Epithelial cell of proximal tubule (primary cell): ENCODE measurements at places on chromosomes 12 and 14.

DNA sequence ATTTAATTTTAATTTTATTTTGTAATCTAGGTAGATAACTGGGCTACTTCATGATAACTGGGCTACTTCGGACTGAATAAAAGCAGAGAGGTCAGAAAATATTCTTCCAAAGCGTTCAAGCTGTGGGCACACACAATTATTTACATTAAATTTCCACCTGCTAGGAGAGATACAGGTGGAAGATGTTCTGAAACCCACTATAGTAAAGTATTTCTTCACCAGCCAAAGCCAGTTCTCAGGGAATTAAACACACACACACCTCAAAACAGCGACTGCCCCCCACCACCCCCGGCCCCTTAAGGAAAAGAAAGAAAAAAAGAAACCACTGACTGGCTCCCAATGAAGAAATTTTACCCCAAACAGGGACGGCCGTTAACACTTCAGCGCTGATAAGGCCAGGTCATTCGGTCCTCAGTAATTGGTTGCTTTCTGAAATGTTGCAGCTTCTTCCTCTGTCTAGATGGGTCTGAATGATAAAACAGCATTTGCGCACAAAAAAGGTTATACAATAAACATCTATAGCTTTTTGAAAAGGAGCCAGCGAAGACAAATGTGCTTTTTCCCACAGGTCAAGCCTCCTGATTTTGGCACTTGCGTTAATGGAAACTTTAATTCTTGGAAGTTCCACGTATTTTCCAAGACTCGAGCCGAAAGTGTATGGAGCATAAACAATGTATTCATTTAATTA lies 771 bp upstream of the KCNJ8 start:
- no peak for DNase-seq

- no peak for DNase-seq
These were observed 9.8 kb downstream of the NKX2-1 start for GRCh38 chr14:36510078-36510799.

GRCh38 chr12:15797818-15798217 lies 8.6 kb upstream of the EPS8 start:
- no peak for DNase-seq

DNA sequence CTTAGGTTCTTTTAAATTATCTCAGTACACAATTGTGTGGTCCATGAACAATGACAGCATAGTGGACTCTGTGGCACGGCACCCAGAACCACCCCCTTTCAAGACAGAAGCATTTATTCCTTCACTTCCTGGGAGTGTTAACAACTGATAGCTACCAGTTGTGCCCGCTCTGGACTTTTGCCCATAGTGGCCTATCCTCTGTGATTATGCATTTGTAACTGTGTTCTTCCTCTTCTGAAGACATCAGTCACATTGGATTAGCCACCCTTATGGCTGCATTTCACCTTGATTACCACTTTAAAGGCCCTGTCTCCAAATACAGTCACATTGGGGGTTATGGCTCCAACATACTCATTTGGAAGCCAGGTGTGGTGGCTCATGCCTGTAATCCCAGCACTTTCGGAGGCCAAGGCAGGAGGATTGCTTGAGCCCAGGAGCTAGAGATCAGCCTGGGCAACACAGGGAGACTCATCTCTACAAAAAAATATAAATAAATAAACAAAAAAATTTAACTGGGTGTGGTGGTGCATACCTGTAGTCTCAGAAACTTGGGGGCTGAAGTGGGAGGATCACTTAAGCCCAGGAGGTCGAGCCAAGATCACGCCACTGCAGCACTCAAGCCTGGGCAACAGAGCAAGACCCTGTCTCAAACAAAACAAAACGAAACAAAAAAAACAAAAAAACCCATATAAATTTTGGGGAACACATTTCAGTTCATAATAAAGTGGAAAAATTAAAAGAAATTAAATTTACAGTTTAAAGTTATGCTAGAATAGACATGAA lies 27.6 kb upstream of the PHC1 start:
- DNase-seq: no peak

DNA sequence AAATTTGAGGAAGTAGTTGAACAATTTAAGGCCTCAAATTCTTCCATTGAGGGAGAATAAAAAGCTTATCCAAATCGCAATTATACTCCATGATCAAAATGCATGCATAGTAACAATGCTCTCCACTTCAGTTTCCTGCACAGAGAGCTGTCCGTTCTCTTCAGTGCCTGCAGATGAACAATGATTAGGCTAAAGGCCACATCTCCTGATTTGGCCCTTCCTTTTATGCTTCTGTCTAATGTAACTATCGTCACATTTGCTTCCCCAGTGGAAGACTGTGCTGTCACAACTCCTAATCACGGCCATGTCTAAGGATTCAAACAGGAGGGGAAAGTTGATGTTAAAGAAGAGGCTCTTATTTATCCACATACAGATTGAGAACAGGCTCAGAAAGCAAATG lies 113.6 kb upstream of the NPAS3 start:
- no peak for DNase-seq

DNA sequence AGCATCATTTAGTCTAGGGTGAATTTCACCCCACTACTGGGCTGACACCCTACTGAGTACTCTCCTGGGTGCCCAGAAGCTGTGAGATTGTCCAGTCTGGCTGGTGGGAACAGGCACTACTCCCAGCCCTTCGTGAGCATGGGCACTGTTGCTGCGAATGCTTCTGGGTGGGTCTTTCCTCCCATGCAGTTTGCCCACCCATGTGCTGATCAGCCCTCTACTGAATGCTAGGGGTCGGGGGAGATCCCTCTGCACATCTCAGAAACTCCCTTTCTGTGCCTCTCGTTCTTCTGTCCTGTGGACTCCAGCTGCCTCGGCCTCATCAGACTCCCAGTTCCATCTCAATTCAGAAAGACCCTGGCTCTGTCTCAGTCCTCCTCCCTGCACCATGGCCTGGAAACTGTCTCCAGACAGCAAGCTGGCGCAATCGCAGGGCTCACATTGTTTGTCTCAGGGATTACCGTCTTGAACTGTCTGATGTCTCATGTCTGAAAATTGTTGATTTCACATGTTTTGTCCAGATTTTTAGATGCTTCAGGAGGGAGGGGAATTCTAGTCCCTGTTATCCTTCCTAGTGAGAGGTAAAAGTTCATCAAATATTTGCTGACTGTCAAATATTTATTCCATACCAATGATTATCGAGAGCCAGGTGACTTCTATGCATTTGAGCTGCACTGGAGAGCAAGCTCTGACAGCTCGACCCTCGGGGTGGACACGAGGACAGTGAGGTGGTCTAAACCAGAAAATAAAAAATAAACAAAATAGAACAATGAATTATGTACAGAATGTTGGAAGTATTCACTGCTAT lies 316.6 kb upstream of the RTL1 start:
- no peak for DNase-seq

GRCh38 chr12:104407922-104408321 lies 48.8 kb upstream of the CHST11 start:
- no peak for DNase-seq

DNA sequence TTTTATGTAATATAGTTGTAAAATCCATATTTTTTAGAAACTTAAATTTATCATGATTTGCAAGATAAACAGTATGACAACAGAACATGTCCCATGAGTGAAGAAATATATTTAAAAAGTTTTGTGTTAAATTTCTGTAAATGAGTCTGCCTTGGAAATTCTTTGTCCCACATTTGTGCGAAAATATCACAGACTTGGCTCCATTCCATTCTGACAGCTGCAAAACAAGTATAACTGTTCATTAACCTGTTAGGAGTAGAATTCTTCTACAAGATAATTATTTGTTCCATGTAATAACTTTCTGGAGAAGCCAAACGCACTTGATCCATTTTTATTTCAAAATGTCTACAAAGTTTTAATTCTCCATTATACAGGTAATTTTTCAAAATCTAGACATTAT lies 37.9 kb downstream of the MDM1 start:
- no peak for DNase-seq
